CD8-positive, alpha-beta T cell (primary cell): ENCODE measurements at places on chromosomes 3 and 15. TPM values are rescaled to one million over a fixed set of nuclear protein-coding genes. Genes with fewer than 3 reads are reported as not detected.

Gene C3orf62
- 7.1 TPM for total RNA-seq

Gene TRANK1
- 34.9 TPM for total RNA-seq

Gene KCNH8
- 0.14 TPM for total RNA-seq

Gene SLC9C1
- not detected for total RNA-seq

Gene FSTL1
- not detected for total RNA-seq

Gene LEO1
- 9.4 TPM for total RNA-seq

Gene GOLGA6L2
- total RNA-seq = not detected

Gene CD200
- total RNA-seq = 1.1 TPM

Gene INKA1
- 1.00 TPM for total RNA-seq

Gene TRIM42
- not detected for total RNA-seq

Gene ARHGAP31
- 1.00 TPM for total RNA-seq

Gene ARGFX
- not detected for total RNA-seq

Gene TASOR
- total RNA-seq = 41.5 TPM

Gene LTK
- 11.9 TPM for total RNA-seq

Gene SLC28A1
- not detected for total RNA-seq

Gene VIPR1
- total RNA-seq = 31.2 TPM
